ENCODE measurements at places on chromosomes 7 and 10.

DNA sequence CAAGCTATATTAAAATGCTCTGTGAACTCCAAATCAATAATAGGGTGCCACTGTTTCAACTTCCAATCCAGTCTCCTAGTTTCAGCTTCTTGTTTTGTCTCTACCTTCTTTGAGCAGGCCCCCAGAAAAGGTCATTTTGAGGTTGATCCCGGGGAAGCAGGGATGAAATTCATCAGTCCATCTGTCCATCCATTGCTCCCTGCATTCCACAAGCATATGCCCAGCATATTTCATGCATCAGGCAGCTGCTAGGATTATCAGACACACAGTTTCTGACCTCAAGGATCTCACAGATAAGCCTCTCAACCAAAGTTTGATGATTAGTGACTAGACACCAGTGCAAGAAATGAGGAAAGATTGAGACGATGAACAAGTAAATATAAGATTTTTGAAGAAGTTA is 186.6 kb upstream of the PDE1C start:
- no peak for DNase-seq

DNA sequence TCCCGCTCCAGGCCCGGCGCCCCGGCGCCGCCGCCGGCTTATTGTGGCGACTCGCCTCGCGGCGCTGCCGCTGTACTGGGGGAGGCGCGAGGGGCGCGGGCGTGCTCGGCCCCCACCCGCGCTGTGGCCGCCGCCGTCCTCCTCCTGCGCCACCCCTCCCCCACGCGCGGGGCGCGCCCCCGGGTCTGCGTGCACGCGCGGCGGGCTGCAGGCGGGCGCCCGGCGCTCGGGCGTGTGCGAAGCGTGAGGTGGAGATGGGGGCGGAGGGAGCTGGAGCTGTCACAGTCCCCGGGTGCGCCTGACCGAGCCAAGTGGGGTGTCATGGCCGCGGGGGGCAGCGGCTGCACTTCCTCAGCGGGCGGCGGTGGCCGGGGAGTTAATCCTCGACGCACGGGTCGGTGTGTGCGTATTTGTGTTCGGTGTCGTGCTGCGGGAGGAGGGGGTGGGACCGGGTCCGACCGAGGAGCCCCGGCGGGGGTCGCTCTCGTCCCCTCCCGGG is 672 bp downstream of the LCOR start:
- DNase-seq: peak; percentile 88

DNA sequence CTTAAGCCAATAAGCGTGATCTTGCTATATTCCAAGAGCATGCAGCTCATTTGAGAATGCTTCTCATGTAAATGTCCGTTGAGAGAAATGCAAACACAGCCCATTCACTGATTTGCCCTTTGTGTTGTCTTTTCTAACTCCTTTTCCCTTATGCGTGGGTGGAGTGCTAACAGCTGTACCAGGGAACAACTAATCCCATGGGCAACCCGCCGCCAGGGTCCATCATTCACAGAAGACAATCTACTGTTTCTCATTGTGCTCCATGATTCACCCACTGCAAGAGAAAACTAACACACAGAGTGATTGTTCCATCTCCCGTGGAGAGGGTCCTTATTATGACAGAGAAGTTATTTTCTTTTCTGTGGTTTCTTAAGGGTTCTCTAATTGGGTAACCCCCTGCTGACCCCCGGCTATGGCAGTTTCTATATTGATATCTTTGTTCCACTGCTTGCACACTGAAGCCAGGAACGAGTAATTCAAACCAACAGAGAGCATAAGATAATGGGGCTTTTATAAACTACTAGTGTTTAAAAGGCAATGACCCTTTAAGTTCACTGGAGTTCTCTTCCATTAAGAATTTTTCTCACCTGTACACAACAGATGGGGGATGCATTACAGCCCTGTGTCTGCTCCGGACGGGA is 298.7 kb downstream of the BAMBI start:
- no peak for DNase-seq

DNA sequence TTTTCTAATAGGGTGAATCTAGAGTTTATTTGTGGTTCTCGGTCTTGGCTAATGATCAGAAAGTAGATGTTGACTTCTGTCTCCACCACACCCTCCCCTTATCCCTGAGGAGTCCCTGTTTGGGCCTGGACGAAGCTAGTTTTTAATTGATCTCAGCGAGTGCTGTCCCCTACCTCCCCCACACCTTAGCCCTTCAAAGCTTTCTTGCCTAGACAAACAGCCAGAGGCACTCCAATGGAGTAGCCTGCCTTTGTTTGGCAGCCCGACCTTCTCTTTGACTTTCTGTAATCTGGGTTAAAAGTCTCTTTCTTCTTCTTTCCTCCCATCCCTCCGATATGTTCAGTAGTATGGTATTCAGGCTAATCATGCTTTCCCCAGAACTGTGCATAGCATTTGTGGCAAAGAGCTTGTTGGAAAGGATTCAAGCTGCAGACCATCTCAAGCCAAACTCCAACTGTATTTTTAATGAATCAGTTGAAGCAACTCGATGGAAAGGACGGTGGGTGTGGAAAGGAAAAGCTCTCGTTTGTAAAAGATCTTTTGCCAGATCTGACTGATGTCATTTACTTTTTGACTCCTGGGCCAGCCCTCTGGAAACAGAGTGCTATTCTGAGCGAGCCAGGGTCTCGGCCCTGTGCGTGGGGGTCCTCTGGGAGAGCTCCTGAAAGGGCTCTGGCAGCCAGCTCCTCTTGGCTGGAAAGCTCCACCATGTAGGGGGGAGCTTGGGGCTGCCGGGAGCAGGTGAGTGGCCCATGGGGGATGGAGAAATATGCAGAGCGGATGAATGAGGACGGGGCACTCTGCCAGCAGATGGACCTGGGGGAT is 4.5 kb downstream of the FAM180A start:
- no peak for DNase-seq

Data from hippocampal formation (tissue), 2 donors.